NCI-H226 (cell line): ENCODE measurements at places on chromosomes 6 and 20.

DNA sequence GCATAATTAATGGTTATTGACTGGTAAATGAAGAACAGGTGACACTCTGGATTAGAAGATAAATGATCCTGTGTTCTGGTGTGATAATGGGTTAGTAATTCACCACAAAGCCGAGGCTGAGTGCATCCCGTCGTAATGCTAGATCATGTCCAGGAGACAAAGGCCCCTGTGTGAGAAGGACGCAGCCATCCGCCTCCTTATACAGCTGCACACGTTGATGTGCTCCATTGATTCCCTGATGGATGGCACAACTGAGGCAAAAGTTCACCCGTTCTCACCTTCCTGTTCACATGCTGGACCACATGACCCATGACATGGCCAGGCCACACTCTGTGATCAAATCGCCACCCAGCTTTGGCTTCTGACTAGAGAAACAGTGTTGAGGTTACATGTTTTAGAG, 136.1 kb downstream of the FOXC1 start:
- no peak for DNase-seq

DNA sequence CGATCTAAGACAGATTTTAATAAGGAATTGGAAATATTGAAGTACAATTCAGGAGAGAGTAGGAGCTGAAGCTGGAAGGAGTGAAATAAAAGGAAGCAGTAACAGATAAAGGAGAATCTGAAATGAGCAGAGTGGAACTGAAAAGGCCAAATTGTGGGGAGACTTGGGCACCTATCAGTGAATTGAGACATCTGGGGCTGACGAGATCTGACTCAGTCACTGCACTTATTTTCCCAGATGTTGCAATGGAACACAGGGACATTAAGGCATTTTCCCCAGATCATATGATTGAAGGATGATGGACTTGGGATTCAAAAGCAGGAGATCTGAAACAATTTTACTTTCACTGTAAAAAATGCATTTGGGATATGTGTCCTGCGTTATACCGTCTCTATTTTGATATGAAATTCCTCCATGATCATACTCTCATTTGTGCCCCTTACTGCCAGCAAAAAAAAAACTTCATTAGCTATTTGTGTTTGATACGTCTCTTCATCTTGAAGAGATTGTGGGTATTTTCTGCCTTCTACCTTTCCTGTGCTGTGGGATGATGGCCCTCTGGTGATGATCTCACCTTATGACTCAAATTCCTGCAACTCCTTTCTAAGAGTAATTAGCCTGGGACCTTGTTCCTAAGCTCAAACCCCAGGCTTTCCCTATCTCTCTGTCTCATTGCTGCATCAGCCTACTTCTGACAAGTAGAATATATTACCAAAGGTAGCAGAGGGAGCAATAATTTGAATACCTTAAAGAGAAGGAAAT, 278.5 kb upstream of the MAN1A1 start:
- DNase-seq: peak; percentile 77

DNA sequence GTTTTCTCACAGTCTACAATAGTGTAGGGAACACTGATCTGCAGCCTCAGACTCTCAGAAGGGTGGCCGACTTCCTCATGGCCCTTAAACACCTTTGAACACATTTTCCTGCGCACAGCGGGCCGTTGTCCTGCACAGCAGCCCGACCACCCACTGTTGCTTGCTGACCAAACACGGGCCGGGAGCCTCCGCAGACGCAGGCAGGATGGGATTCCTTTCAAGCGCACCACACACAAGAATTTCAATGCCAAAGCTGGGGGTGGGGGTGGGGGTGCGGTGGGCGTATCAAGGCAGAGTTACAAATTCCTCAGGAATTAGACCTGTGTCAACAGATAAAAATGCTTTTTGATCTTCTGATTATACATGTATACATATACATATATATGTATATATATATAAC, 74.5 kb downstream of the HUS1B start:
- no peak for DNase-seq

GRCh38 chr6:149363154-149363553, 36.9 kb upstream of the SUMO4 start:
- no peak for DNase-seq

DNA sequence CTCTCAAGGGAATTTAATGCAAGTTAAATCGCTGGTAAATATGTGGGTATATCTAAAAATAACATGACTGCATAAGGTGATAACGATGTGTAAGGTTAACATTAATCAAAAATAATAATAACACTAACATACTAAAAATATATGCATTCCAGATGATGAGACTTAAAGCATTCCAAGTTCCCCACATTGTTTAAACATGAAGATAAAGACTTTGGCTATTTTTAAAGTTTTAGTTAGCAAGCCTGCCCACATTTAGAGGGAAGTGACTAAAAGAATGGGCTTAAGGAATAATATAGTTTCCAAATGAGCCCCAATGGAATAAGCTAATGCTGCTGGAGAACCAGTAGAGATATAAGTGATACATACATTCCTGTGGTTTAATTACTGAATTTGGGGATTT, 941.3 kb downstream of the TBC1D32 start:
- peak; percentile 2 for DNase-seq

- DNase-seq: no peak
These were observed 624 bp upstream of the NPEPL1 start for GRCh38 chr20:58691773-58692578.

DNA sequence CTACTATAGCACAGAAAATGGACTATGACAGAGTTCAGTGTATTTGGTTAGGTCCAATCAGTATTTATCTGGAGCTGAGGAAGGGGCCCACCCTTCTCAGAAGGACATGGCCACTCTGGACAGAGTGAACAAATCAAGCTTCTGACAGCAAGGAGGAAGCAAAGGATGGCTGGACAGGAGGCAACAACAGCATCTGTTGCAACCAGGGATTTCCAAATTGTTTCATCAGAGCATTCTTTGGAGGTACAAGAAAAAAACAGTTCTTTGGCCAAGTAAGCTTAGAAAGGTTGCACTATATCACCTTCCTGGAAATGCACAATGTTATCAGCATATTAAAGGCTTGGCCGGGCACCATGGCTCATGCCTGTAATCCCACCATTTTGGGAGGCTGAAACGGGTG, 118.7 kb upstream of the SLC22A16 start:
- DNase-seq: no peak

DNA sequence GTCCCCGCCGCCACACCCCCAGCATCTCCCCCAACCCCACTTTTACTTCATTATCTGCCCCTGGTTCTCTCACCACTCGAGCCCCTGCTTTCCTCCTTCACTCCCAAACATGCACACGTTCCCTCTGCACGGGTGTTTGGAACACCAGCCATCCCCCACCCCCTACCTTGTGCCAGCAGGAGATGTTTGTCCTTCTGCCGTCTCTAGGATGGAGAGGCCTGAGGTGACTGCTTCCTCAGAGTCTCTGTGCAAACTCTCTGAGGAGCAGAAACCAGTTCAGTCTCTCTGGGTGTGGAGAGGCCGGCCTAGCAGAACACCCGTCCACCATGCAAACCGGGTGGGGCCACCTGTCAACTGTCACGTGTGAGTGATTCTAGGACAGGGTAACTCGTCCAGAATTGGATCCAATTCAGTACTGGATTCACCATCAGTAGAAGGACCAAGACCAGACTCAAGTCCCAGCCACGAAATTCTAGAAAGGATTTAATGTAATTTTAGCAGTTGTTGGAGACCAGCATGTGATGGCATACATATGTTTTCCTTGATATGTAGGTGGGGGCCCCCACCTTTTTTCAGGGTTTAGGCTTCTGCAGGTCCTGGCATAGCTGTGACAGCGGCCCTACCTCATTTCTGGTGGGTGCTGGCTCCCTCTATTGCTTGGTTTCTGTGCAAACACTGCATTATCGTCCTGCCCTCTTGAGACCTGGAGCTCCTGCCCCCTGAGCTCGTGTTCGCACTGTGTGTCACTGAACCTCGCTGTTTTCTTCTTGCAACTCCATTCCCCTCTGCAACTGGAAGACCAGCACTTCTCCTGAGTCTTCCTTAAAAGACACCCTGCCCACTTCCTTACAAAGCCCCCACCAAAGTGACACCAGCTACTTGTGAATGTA, at the start of gene RAET1E:
RAET1E (minus strand) TSS at position 259 of the 890 bp plus-strand sequence. CDS start 7,212 bp downstream, outside the sequence.
- DNase-seq: no peak

GRCh38 chr6:189676-190075, 102.6 kb upstream of the DUSP22 start:
- no peak for DNase-seq

DNA sequence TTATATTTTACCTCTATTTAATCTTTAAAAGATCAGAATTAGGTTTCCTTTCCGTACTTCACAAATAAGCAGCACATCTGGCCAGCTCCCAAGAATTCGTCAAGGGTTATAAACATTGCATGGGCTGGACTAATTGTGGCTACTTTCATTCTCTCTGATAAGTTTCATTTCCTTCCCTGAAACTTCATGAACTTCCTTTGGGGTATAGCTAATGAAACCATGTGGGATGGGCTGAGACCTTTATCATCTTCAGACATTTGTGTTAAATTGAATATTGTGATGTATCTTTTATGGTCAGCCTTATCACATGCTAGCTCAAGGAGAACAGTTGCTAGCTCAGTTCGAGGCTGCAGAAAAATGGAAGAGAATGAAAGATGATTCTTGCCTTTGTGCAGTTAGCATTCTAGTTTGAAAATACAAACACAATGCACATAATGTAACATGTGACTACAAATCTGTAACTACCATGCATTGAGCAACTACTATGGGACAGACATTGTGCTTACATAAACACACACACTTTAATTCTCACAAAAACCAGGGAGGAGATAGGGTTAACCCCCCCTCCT, 1.7 kb upstream of the GMPR start:
- no peak for DNase-seq

- DNase-seq: peak; percentile 8
These were observed 125.0 kb upstream of the LAMP5 start for GRCh38 chr20:9389346-9389745.

GRCh38 chr20:51313358-51313827, 229.1 kb downstream of the NFATC2 start:
- no peak for DNase-seq

- DNase-seq: no peak
These were observed 29.4 kb downstream of the NCOA5 start for GRCh38 chr20:46060301-46060881.

DNA sequence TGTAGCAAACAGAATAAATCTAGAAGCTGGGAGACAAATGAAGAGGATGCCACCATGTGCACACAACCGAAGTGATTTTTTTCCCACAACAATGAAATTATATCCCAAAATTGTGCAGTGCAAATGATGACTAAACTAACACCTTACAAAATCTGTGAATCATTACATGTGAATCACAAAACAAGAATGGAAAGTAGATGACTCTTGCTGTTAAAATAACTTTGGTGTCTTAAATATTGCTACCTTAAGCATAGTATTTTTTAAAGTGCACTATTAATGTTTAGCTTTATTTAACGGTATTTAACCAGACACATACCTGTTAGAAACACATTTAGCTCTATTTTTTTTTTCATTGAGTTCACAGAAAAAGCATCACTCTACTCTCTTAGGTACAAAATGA, 190.8 kb downstream of the TBC1D32 start:
- no peak for DNase-seq

DNA sequence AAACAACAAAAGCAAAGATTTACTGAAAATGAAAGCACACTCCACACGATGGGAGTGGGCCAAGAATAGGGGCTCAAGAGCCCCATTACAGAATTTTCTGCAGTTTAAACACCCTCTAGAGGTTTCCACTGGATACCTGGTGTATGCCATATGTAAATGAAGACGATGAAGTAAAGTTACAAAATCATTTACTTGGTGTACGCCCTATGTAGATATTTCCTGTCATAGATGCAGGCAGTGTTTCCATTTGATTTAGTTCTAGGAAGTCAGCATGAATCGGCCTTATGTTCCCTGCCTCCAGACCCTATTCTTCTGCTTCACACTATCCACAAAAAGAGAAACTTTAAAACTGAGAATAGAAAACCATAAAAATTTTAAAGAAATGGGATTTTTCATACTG, 404.4 kb upstream of the GJE1 start:
- DNase-seq: no peak

- DNase-seq: peak; percentile 30
These were observed 47.0 kb downstream of the WDR27 start for GRCh38 chr6:169654598-169655391.

DNA sequence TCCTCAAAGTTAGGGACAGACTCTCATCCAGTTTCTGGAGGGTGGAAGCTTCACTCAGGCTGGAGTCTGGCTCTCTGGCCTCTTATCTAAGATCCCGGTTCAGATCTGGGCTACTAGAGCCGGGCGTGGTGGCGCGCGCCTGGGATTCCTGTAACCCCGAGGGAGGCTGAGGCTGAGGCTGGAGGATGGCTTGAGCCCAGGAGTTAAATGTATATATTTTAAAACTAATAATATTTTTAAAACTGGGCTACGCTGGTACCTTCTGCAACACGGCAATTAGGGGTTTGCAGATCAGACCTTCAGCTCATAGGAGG, 710 bp upstream of the ZNF343 start:
- DNase-seq: no peak

- no peak for DNase-seq
These were observed 37.5 kb downstream of the DLL1 start for GRCh38 chr6:170253226-170253909.

GRCh38 chr6:116444092-116444491, 17.1 kb upstream of the CALHM6 start:
- peak; percentile 33 for DNase-seq

DNA sequence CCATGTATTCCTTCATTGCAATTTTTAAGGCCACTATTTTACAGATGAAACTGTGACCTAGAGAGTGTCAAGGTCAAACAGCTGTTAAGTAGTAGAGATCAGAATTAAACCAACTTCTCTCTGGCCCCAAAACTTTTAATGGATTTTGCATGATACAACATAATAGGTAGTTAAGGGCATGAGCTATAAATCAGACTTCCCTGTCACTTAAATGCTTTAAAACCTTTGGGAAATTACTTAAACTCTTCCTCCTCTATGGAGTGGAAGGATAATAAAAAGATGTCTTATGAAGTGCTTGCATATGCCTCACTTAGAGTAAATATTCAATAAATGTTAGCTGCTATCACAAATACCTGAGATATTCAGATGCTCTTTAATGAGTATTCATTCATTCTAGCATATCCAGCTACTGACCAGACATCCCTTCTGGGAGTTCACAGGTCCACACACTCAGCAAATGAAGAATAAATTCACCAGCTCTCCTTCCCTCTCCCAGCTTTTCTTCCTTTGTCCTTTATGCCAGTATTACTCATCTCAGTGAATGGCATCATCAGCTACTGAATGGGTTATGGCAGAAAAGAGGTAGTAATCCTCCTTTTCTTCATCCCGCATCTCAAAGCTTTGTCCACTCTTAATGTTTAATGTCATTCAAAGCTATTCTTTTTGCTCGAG, 36.2 kb downstream of the EYA4 start:
- DNase-seq: no peak

GRCh38 chr6:82078286-82078908, 169.1 kb downstream of the IBTK start:
- DNase-seq: no peak

DNA sequence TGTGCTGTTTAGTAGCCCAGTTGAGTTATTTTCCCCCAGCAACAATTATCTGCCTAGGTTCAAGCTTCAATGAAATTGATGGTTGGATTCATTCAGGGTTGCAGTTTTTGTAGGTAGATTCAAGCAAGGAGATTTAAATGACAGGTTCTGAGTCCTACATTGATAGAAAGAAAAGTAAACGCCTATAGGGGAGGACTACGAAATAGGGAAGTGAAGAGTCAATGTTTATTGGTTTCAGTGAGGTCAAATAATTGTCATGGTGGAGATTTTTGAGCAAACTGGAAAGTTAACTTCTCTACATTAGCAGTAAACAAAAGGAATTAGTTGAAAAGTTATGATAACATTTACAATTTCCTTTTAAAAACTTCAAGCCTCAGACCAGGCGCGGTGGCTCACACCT, 734 bp upstream of the WFDC13 start:
- no peak for DNase-seq

GRCh38 chr6:127173156-127173940, 54.9 kb downstream of the RSPO3 start:
- DNase-seq: no peak
